Astrocyte of the spinal cord (primary cell): ENCODE measurements at places on chromosomes 11 and 22.

DNA sequence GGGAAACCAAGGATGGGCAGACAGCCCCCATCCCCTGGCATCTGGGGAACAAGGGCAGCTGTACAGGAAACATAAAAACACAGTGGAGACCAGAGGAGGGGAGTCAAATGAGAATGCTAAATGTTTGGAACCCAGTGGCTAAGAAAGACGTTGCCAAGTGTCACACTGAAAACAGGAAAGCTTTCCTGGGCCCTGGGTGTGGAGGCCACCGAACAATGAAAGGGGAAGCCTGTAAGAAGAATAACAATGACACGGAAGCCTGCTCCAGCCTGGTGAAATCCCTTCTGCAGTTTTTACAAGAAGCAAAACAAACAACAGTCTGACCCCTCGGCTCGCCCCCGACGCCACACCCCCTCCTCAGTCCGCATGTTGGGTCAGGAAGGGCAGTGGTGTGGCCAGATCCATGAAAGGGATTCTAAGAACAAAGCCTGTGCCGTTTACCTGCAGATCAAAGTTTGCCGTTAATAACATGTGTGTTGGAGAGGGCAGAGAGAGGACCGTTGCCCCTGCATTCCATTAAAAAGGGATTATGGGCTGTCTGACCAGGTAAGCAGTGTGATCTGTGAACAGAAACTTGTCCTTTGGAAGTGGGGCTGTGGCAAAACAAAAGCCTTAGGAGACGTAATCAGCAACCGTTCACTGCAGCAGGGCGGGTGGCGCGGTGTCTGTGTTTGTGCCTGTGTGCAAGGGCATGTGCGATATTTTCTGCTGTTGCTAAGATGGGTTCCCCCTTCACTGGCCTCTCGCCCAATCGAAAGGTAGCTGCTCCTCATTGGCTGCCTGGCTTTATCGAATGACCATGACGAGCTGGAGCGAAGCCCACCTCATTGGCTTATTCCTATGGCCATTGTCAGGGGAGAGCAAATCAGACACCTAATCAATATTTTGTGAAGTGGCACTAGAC, 113.7 kb upstream of the BLID start:
- no peak for DNase-seq

DNA sequence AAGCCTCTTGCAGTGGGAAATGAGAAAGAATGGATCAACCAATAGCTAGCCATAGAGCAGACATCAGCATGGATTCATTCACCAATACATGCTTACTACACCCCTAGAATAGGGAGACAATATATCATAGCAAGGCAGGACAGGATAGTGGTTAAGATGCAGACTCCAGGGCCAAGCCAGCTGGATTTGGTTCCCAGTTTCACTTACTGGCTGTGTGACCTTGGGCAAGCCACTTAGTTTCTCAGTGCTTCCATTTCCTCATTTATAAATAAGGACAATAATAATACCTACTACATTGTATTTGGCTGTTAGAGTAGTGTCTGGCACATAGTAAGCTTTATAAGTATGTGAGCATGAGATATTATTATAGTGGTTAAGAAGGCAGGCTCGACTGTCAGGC, 7.1 kb downstream of the DCHS1 start:
- DNase-seq, result no peak

DNA sequence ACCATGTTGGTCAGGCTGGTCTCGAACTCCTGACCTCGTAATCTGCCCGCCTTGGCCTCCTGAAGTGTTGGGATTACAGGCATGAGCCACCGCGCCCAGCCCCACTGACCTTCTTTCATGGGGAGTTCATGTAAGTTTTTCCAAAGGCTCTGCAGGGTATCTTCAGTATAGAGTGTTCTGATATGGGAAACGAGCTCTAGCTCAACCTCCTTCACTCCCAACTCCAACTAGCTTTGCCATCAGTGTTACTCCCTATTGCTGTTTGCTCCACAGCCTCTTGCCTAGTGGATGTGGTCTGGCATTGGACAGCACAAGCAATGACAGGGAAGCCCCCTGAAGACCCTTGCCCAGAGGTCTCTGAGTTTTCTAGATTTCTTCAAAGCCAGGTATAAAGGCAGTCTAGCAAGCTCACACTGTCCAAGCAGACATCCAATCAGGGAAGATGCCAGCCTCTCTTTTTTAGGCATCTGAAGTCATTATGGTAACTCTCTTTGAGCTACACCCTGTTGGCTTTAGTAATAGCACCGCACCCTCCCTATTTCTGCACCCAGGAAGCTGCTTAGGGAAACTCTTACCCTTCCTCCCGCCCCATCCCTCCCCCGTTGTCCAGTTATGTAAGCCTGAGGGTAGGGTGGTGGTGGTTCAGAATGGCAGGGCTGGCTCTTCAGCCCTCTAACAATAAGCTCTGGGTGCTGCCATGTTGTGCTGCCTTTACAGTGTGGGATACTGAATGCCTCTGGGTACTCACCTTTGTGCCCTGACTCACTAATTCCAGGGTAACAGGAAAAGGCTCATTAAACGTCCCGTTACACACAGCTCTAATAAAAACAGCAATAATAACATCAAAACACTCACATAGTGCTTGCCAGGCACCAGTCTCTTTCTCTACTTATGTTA, 41.4 kb upstream of the CLDN5 start:
- no peak for DNase-seq

- no peak for DNase-seq
These were observed 9.0 kb upstream of the CCT8L2 start for GRCh38 chr22:16601437-16602223.

GRCh38 chr11:120564573-120565311, 53.2 kb downstream of the GRIK4 start:
- DNase-seq, result peak; percentile 25

GRCh38 chr11:65863889-65864705, 3.9 kb downstream of the MUS81 start:
- DNase-seq, result no peak

DNA sequence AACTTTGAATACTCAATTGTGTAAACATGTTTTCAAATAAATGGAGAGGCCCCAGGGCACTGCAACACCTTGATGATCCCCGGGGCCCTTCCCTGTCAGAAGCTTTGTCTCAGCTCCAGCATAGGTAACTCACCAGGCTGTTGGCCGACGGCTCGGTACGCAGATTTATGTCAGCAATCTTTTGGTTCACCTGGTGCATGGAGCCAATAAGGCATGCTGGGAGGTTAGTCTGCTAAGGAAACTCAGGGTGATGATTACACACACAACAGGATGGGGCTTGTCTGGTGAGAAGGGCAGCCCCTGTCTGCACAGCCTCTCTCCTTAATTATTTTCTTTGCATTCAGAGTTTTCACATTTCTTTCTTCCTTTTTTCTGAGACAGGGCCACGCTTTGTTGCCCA, 10.8 kb downstream of the FAM227A start:
- no peak for DNase-seq

DNA sequence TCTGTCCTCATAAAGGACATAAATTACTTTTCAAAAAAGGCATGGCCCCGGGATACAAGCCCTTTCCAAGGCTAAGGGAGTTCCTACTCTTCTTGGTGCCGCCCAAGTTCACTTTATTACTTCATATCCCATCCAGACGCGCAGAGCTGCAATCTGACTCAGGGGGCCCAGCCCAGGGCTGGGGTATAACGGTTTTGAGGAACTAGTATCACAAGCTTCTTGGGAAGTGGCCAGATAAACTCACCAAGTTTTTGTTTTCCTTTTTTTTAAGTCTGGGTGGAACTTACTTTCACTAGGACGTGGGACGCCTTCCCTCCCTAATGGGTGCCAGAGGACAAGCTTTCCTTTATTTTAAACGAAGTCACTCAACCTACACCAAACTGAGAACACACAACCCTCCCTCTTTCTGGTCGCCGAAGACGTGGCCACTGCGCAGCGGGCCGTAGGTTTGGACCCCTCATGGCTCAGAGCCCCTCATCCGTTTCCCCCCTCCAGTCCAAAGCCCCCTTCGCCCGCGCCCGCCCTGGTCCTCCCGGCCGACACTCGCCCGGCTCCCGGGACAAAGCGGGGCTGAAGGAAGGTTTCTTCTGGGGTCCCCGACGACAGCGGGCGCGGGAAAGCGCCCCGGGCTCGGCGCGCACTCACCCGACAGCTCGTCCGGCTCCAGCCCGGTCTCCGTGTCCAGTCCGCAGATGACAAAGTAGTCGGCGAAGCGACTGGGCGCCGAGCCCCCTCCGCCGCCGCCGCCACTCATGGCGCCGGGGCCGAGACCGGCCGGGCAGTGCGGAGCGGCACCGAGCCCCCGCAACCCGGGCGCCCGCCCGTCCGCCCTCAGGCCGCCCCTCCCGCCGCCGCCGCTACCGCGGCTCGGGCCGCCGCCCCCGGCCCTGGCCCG, 587 bp downstream of the DENND5A start:
- peak; percentile 86 for DNase-seq

DNA sequence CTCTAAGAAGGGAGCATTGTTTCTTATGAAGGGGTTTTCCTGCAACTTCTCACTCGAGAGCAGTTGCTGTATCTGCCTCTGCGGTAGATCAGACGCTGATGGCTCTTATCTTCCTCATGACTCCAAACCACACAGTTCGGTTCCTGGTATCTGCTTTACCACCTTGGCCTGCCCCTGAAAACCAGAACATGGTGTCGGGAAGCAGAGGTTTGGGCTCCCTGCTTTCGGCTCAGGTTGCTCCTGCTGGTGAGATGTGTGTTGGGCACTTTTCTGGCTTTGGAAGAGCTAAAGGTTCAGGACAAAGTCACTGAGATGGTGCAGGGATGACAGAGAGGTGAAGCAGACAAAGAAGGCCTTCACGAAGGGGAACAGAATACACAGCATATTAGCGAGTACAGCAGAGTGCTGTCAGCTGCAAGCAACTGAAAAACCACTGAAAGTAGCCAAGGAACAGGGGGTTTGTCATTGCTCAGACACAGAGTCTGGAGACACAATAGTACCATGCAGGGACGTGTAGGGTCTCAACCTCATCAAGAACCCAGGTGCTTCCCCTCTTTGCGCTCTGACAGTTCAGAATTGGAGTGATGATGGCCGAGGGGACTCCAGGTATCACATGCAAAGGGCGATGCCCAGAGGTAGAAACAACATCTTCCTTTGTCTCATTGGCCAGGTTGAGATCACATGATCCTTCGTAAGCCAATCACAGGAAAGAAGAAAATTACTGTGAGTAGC, 11.9 kb upstream of the CSF2RB start:
- no peak for DNase-seq

DNA sequence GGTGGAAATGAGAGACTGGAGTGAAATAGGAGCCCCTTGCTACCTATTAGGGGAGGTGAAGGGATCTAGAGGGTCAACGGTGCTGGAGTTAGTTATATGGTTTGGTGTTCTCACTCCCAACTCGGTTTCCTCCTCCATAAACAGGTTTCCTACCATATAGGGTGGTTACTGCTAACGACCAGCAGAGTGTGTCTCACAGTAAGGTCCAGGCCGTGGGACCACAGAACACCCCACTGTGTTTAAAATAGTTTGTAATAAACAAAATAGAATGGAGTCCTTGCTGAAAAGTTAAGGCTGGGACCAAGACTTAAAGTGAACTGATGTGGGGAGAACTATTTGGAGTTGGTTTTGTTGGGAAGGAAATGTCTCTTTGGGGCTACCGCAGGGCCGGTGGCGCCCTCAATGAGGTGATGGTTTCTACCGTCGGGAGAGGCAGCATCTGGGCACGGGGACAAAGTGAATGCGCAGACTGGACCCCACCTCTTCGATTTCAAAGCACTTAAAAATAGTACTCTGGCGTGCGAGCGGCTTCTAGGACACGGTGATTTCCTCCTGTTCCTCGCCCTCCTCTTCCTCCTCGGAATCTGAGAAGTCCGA, 4.5 kb downstream of the DBX1 start:
- DNase-seq, result no peak

DNA sequence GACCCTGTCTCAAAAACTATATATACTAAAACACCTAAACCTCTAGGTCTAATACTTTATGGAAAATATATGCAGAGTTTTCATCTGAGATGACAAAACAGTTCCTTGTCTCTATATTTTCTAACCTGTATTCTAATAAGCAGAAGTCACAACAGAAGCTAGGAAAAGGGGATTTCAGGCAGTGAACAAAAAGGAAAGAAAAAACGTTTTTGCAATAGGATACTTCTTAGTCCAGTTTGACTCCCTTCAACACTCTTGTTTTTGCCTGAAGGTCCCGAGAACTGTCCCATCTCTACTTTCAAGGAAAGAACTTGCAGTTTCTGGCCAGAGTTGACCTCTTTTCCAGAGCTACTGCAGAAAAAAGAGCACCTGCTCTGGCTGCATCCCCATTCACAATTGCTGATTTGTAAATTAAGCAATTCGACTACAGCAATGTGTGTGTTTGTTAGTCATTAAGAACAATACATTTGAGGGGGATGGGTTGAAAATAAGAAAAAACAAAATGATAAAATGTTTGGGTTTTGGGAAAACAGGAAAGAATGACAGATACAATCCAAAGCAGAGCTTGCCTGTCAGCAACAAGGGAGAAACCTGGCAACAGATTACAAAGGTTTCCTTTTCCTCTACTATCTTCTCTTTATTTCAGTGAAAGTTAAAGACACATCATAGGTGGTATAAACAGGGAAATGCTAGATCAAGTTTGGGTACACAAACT, 160.0 kb downstream of the FCHSD2 start:
- DNase-seq, result no peak

DNA sequence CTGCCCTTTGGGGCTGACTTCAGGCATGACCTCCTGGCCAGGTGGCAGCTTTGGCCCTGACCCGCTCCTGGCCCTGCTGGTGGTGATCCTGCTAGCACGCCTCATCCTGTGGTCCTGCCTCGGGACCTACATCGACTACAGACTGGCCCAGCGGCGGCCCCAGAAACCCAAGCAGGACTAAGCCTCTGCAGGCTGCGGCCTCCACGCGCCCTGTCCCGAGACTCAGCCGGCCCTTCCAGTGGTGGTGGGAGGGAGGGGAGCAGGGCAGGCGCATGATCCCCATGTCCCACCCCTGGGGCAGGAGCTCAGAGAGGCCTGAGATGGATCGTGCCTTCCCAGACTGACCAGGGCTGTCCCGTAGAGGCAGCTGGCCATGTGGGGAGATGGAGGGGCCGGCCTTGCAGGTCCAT, 2.1 kb downstream of the SMIM38 start:
- DNase-seq, result no peak

- DNase-seq, result no peak
These were observed 87.8 kb downstream of the FEZ1 start for GRCh38 chr11:125408311-125408711.

DNA sequence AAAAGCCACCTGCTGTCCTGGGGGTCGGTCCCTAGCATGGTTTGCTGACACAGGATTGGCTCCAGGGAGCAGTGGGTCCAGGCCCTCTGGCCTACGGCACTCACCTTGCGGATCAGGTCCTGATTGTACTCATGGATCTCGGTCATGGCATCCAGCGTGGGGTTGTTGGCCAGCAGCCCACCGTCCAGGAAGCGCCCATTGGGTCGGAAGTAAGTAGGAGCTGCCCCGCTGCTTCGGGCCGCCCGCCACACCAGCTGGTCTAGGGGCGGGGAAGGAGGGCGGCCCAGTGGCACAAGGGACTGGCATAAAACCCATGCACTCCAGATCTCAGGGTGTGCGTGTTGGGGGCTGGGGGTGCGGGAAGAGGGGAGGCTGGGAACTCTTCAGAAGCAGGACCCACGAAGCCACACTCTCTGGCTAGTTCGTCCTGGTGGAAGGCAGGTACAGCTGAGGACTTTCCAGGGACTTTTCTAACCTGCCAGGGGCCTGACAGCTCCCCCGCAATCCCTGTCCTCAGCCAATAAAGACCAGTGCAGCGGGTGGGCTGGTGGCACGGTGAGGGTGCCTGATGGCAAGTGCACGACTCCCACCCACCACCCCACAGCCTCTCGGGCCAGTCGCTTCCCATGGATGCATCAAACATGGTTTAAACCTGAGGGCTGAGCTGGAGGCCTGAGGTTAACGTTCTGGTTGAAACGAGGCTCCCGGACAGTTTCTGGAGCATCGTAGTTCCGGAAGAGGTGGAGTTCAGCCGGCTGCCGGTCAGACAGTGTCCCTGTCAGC, 5.1 kb upstream of the BAIAP2L2 start:
- DNase-seq, result no peak

- DNase-seq, result no peak
These were observed 43.3 kb downstream of the ENDOD1 start for GRCh38 chr11:95132956-95133355.
